ENCODE measurements at places on chromosomes 1 and 21.

- no peak for DNase-seq
Observed at GRCh38 chr1:8930116-8930515, 15.6 kb upstream of the CA6 start.

- no peak for DNase-seq
Observed at GRCh38 chr1:26702680-26703038, 6.8 kb downstream of the ARID1A start.

GRCh38 chr1:207949571-207950195 lies 38.8 kb upstream of the CD34 start:
- no peak for DNase-seq

GRCh38 chr21:41861255-41861654 lies 17.9 kb downstream of the PRDM15 start:
- no peak for DNase-seq

DNA sequence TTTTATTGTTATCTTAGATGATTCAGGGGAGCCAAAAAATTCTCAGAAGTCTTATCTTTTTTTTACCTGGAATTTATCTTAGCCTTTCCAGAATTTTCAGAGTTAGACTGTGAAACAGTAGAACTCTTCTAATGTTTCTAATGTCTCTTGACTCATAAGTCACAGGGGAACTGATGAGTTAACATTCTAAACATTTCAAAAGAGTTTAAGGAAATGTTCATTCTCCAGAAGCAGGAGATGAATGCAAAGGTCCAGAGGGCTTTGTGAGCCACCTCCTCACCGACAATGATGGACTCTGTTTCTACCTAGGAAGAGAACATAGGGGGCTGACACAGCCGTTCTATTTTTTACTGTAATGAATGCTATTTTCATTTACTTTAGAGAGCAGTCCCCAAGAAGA lies 157.5 kb downstream of the BRINP2 start:
- no peak for DNase-seq

GRCh38 chr1:154371436-154371835 lies 33.7 kb upstream of the IL6R start:
- DNase-seq: peak; percentile 42

GRCh38 chr1:247008406-247008799 lies 546 bp upstream of the ZNF695 start:
- DNase-seq: no peak

DNA sequence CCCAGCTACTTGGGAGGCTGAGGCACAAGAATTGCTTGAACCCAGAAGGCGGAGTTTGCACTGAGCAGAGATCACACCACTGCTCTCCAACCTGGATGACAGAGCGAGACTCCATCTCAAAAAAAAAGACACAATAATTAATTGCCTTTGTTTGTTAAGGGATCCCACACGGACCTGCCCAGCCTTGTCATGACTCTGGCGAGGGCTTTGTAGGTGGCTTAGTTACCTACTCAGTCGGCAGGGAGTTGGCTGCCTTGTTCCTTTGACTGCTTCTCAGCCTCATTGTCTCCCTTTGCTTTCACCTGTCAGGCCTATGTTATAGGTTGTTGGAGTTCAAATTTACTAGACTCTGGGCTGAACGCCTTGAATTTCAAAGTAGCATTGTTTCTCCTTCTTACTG lies 82.0 kb downstream of the UBE4B start:
- no peak for DNase-seq

DNA sequence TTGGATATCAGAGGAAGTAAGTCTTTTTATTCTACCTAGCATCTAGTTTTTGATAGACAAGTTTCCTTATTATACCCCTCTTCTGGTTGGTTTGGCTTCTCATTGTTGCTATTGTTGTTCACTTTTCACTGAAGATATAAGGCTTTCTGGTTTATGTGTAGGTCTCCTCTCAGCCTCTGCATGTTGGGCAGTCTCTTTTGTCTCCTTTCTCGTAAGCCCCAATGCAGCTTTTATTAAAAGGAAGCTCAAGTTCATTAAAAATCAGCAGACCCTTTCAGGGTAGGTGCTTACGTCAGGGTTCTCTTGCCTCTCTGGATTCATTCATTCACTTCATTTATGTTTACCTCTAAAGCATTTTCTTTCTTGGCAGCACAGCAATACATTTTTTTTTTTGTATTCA lies 4.8 kb upstream of the DHX9 start:
- DNase-seq: no peak
